ENCODE measurements at places on chromosomes 3 and 15.

DNA sequence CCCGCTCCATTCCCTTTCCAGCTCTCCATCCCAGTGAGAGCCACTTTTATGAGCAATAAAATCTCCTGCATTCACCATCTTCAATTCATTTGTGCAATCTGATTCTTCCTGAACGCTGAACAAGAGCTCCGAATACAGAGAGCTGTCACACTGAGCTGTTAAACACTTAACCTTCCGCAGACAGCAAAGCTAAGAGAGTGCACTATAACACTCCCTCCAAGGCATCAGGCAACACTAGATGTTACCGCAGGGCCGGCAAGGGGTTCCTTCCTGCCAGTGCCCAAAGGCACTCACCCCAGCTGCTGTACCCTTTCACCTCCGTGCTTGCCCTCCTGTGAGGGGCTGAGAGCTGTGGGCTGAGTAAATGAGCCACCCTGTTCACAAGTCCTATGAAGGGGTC is 85.6 kb downstream of the BCHE start:
- DNase-seq, result no peak

DNA sequence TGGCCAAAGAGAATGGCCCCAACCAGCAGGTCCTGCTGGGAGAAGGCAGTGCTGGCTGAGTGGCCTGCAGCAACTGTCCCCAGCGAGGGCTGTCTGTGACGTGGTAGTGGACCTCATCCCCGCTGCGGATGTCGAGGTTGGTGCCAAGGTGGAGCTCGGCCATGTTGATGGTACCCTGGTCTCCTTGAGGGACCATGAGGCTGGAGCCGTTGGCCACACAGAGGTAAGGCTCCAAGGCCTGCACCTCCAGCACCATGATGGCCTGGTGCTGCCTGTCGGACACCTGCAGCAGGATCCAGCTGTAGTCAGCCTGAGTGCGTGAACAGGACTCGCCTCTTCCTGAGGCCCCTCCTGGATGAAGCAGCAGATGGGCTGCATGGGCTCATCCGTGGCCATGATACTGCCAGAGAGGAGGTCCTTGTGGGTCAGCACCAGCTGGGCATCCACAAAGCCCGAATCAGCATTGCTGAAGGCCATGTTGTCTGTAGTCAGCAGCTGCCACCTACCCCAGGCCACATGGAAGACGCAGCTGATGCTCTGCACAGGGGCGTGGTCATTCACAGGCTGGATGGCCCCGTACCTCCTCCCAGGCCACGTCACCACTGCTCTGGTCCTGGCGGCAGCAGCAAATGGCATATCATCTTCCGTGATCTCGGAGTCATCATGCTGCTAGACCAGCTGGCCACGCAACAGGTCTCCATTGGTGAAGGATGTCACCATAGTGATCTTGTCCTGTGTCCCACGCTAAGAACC is 167.5 kb downstream of the GOLGA6L4 start:
- no peak for DNase-seq

GRCh38 chr3:15903759-15904720 is 106.3 kb upstream of the ANKRD28 start:
- peak; percentile 2 for DNase-seq

DNA sequence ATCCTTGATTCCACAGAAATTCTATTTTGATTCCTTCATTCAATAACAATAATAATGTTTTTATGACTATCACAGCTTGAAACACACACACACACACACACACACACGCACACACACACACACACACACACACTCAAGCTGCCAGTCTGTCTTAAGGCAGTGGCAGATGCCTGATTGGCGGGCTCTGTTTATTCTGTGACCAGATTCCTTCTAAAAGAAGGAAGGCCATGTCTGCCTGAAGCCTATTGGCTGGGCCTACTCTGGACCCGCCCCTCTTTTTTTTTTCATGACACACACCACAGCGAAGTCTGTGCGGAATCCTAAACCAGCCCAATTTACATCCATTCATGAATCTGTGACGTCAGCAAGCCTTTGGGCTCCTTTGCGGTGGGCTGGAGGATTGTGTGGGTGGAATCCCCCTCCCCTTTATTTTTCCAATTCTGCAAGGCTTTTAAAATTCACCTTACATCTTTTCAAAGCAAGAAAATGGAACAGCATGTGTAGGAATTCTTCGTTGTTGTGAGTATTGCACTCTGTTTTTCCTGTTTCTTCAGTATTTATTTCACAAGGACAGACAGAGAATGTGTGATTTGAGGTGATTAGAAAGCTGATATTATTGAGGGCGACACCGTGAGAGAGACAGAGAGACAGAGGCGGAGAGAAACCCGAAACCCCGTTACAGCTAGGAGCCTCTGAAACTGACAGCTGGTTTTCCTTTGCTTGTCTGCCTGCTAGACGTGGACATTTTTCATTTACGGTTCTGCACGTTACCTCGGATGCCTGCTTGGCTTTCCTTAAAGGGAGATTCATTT is at the start of gene MAP3K13:
Gene MAP3K13 (plus strand): TSS at position 287 of the 812 bp plus-strand sequence. CDS start 65,446 bp downstream, outside the sequence.
- peak; percentile 94 for DNase-seq

DNA sequence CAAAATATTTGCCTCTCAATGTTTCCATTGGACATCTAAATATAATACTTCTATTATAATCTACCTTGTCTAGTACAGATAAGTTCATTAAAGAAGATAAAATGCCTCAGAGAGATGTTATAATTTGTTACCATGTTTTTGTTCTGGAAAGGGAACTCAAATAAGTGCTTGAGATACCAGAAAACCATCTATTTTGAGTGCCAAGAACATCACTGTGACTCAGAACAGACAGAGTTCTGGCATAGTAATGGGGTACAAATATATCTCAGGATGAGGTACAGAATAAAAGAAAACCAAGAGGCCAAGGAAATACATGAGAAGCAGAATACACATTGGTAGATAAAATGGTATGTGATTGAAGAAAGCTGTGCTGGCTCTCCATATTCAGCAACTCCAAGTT is 58.9 kb downstream of the IMPG2 start:
- peak; percentile 46 for DNase-seq

GRCh38 chr15:35115155-35115725 is 30.1 kb upstream of the NANOGP8 start:
- no peak for DNase-seq

DNA sequence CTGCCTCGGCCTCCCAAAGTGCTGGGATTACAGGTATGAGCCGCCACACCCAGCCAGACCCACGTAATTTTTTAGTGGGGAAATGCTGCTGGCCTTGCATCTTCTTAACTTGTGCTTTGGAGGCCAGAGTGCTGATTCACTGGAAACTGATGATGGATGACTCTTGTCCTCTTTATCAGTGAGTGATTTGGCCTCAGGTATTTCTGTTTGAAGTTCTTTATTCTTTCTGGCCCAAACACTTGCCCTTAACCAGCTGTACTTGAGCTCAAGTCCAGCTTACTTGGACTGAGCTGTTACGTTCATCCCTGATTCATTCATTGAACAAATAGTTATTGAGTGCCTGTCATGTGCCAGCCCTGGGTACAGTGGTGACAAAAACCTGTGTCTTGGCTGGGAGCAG is 4.2 kb downstream of the PTPN23 start:
- no peak for DNase-seq

GRCh38 chr15:49986326-49986725 is 132.7 kb downstream of the ATP8B4 start:
- peak; percentile 15 for DNase-seq

DNA sequence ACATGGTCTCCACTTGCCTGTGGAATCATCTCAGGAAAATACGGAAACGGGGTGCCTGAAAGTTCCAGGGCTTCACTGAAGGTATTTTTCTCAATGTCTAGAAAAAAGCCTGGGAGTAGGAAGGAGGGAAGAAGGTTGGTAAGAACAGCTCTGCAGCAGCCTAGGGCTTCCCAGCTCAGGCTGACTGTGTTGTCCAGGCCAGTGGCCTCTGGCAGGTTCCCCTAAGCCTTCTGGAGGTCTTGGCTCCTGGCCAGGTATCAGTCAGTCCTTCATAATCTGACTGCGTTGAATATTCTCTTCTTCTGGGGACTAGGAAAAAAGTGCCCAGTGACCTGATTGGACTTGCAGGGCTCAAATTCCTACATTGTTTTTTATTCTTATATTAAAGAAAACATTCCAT is 38.6 kb downstream of the SSR3 start:
- DNase-seq, result no peak
